ENCODE measurements at places on chromosomes 3 and 15.

DNA sequence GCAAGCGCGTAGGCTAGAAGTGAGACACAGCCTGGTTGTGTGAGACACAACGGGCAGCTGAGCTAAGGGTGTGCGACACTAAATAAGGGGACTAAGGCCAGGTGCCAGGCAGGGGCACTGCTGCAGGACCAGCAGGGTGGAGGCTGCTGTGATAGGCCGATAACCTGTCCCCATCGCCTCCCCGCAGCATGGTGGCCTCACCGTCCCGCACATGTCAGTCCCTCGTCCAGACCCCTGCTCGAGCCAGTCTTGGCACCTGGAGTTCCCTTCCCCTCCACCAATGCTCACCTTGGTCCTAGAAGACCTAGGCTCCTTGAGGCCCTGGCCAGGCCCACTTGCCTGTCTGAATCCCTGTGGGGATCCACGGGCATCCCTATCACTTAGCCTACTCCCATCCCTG is 96.1 kb downstream of the HMG20A start:
- DNase-seq: no peak

- DNase-seq: no peak
These were observed 85.5 kb downstream of the KLHL25 start for GRCh38 chr15:85709250-85709649.

DNA sequence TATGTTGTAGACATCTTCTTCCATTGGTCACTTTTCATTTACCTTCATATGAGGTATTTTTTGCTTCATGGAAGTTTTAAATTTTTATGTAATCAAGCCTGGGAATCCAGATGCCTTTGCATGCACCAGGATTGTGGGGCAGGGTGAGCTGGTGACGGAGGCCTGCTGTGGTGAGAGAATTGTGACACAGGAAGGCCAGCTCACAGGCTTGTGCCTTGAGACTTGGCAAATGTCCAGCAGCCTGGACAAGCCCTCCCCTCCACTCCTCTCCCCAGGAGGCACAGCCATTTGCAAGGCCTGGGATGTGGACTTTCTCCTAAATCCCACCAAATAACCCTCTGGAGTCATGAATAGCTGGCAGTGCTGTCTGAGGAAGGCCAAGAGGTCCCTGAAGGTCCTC is 67.4 kb downstream of the RHCG start:
- DNase-seq: no peak

GRCh38 chr15:75921732-75922703 is 18.3 kb downstream of the FBXO22 start:
- DNase-seq: no peak

DNA sequence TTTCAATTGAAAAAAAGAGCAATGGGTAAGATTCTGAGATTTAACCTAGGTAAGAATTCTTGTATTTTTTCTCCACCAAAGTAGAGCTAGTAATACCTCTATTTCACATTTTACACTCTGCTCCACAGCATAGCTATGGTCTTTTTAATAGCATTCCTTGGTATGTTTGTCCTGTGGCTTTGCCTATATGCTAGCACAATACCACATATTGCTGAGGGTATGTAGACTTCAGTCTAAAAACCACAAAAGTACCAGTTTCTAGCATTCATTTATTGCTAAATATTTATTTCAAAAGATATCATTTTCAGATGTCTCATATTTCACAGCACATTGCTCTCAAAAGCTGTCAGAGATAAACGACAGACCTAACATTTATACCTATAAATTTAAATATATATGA is 18.2 kb upstream of the EOGT start:
- DNase-seq: no peak

DNA sequence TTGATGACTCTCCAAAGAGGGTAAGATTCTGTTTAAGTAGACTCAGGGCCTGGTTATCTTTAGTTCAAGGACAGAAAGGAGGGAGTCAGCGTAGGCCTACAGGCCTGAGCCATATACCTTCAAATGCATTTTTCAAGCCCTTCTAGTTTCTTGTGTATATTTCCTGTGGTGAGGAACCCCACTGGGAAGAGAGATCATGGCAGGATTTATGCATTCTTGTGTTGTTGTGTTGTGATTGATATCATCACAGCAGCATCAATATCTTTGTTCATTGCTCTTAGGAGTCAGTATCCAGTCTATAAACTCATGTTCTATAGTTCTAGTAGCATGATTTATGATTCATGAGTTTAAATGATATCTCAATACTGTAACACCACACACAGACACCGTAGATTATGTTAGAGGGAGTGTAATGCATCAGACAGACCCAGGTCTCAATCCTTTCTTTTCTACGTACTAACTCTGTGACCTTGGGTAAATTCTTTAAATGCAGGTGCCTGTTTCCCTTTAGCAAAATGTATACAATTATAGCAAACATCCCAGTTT is 427.5 kb downstream of the PDCD6IP start:
- no peak for DNase-seq

- DNase-seq: no peak
These were observed 13.2 kb upstream of the TIPARP start for GRCh38 chr3:156661155-156661554.

DNA sequence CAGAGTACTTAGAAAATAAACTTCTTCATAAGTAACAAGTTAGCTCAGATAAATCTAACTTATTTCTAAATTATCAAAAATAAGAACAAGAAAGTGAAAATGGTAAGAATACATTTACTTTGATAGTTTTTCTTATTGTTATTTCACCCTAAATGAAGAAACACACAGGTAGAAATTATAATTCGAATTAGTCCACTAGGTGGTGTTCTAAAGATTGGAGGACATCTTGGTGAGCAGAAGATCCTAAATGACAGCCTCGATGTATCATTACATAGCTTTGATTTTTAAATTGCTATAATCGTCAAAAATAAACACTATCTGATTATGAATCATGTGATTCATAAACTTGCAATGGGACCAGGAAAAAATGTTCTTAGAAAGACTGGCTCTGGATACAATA is 280.8 kb upstream of the UBE2E2 start:
- no peak for DNase-seq

Data from CD4-positive, alpha-beta memory T cell (primary cell).